ENCODE measurements at places on chromosomes 1 and 21.

- DNase-seq, result no peak
Measured at GRCh38 chr1:31460027-31460426, 47.0 kb downstream of the SERINC2 start.

DNA sequence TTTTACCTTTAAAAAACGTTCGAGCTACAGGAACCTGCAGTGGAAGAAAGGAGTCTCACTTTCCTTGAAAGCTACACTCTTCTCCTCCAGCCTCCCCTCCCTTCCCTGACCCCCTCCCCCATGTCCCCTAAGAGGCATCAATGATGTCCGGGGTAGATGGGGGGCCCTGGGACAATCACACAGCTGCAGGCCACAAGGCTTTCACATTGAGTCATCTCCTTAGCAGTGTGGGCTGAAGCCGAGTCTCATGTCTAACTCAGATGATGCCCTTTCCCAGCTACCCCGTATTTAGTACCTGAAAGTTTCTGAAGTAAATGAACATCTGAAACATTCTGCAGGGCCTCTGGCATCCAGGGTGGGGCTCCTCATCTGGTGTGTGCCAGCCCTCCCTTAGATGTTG is 6.3 kb upstream of the GPR25 start:
- DNase-seq, result no peak

DNA sequence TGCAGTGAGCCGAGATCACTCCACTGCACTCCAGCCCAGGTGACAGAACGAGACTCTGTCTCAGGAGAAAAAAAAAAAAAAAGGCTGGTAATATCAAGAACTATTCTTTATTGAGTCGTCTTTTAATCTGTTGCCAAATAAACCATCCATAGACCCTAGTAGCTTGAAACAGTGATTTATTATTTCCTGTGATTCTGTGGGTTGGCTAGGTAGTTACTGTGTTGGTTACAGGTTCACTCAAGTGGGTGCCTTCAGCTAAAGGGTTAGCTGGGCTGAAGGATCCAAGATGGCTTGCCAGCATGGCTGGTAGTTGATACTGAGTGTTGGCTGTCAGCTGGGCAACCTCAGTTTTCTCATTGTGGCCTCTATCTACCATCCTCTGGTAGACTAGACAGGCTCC is 9.2 kb downstream of the TLCD4 start:
- DNase-seq, result no peak

DNA sequence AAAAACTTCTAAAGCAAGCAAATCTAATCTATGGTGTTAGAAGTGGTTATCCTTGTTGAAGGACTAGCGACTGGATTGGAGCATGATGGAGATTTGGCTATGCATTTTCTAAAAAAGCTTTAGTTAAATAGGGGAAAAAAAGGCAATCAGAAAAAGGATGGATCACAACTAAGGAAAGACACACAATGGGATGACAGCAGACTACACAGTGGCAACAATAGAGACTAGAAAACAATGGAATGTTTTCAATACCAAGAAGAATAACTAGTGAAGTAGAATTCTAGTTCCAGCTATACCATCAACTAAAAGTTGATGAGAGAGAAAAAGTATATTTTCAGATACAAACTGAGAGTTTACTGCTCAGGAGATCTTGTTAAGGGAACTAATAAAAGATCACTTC is 605.8 kb downstream of the PTPRU start:
- no peak for DNase-seq

DNA sequence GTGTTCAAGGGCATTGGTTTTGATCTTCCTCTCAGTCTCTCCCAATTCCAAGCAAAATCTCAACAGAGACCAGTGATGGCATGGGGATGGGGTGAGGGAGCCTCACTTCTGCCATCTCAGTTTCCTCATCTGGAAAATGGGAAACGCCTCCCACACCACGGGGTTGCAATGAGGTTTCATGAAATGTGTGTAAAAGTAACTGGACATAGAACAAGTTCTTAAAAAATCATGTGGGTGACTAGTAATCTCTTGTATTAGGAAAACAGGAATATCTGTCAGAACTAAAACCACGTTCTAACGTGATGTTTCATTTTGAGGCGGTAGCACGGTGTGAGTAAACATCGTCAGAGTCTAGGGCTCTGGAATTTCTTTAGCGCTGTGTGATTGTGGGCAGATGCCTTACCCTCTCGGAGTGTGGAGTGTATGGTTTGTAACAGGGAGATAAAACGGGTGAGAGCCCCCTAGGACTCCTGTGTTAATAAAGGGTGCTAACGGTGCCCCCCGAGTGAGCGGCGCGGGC is 55.5 kb upstream of the DNAJC6 start:
- no peak for DNase-seq

- no peak for DNase-seq
Measured at GRCh38 chr21:18164483-18164882, 80.2 kb upstream of the CHODL start.

- DNase-seq, result no peak
Measured at GRCh38 chr21:38879912-38880576, 74.3 kb downstream of the ETS2 start.

GRCh38 chr1:25810341-25811299 is 9.1 kb upstream of the MTFR1L start:
- peak; percentile 66 for DNase-seq

DNA sequence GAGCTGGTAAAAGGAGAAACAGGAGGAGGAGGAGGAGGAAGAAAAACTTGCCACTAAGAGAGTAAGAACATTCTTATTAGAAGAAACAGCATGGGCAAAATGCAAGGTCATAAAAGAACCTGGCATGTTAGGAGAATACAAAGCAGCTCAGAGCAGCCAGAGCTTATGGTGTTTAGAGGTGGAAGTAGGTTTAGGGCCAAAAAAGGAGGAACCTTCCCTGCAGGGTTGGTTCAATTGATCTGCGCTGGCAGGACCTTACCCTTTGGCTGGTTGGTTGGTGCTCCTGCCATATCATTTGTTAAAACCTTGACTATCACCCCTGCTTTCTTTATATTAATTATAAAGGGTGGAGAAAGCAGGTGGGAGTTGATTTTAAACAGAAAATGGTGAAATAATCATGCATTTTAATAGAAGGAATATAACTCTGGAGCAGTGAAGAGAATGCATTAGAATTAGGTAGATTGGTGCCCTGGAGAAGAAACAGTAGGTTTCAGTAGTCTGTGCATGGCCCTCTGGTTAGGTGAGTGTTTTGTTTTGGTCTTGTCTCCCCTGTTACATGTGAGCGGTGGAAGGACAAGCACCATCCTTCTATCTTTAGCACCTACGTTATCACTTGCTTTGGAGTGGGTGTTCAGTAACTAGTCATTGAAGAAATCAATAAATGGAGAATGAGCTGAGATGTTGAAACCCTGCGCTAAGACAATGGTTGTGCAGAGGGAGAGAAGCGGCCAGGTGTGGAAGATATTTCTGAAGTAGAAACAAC is 110.4 kb upstream of the NGF start:
- DNase-seq, result no peak

- DNase-seq, result no peak
Measured at GRCh38 chr21:34800797-34801518, 132.2 kb downstream of the CLIC6 start.

DNA sequence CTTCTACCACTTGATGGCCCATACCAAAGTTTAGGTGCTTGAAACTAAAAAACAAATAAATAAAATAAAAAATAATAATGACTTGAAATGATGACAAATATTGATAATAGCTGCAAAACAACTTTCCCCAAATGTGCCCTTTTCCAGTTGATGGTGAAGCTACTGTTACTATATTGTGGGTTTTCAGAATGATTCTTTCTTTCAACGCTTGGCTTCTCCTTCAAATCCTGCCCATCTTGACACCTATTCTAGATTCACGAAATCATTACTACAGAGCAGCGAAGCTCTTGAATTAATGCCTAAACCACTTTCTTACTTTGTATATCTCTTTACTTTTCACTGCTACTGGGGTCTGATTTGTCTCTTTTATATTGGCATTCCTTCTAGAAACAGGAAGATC is 9.2 kb upstream of the C1orf141 start:
- no peak for DNase-seq

- DNase-seq, result no peak
Measured at GRCh38 chr1:12666141-12666735, 22.4 kb downstream of the AADACL4 start.

- no peak for DNase-seq
Measured at GRCh38 chr1:58063095-58063494, 483.4 kb downstream of the OMA1 start.
